ENCODE measurements at places on chromosomes 2 and 18. TPM values are rescaled to one million over a fixed set of nuclear protein-coding genes. Genes with fewer than 3 reads are reported as not detected.

DNA sequence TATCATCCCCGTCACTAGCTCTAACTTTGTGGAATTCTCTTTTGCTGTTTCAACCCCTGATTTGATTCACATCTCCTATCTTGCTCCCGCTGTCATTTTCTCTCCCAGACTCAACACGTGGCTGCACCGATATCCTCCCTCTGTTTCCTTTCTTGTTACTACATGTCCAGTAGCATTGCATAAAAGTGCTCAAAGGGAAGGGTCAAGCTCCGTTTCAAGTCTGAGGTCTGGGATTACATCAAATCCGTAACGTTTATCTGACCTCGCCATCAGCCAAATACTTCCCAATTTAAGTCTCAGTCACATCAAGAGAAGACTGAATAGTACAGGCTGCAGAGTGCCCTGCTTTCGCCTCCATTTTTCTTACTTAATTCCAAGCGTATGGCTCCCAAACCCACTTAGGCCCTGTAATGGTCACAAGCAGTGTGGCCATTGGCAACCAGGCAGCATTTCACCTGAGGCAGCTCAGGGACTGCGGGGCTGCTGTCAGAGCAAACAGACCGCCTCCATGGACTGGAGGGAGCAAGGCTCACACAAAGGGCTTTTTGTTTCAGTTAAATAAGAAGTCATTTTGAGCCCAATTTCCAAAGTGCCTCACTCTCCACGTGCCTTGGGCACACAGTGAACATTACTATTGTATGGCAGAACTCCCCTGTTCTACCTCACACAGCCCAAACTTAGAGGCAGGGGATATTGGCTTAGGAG lies 217.8 kb downstream of the BCL11A start:
- H3K27ac ChIP-seq, result peak overlapping the region; percentile 53
- H3K4me1 ChIP-seq, result peaks cover 17% of the 10 kb centered on the region
- H3K27me3 ChIP-seq, result peaks cover 6% of the 10 kb centered on the region

GRCh38 chr2:106020032-106020431 lies 174.1 kb downstream of the UXS1 start:
- no peak overlapping the region for H3K4me3 ChIP-seq
- H3K4me1 ChIP-seq, result peaks cover 5% of the 10 kb centered on the region
- peaks cover 4% of the 10 kb centered on the region for H3K27me3 ChIP-seq
- H3K36me3 ChIP-seq, result no peaks in the 10 kb centered on the region
- DNase-seq, result no peak

ST6GAL2 gene
- 8.3 TPM for total RNA-seq

ZSWIM2 gene
- not detected for total RNA-seq
